ENCODE measurements at places on chromosomes 12 and 14. TPM values are rescaled to one million over a fixed set of nuclear protein-coding genes. Genes with fewer than 3 reads are reported as not detected.

DNA sequence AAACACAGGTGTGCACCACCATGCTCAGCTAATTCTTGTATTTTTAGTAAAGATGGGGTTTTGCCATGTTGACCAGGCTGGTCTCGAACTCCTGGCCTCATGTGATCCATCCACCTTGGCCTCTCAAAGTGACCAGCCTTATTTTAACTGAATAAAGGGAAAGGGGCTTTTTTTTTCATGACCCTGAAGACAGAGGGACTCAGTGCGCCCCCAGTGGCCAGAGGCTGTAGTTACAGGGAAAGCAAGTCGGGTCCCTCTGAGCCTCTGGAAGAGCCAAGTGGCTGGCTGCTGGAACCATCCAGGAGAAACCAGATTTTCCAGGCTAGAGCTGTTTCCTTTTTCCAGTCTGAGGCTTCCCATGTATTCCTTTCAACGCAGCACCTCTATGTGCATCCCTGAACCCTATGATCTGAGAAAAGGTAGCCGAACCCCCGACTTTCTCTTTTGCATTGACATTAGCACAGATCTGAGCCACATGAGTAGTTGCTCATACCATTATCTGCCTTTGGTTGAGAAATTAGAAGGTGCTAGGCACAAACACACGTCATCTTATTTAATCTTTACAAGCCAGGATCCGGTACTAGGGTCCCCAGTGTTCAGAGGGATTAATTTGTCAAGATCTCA lies 342.7 kb downstream of the CACNA1C start:
- peak; percentile 60 for DNase-seq

DNA sequence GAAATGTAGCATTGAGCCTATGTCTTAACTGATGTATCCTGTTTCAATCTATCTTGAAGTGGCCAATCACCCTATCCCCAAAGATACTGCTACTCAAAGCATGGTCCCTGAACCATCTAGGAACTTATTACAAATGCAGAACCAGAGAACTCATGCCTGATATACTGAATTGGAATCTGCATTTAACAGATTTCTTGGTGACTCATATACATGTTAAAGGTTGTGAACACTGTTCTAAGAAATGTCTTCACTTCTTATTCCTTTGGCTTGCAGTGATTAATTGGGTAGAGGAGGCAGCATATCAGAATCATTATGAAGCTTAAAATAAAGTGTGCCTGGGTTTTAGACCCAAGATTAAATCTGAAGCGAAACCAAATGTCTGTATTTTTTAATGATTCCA lies 795.6 kb downstream of the DIO2 start:
- DNase-seq, result no peak

GRCh38 chr12:111673503-111673902 lies 12.3 kb downstream of the BRAP start:
- peak; percentile 56 for DNase-seq

- DNase-seq, result peak; percentile 77
These were observed 89.1 kb upstream of the STAC3 start for GRCh38 chr12:57340104-57340503.

DNA sequence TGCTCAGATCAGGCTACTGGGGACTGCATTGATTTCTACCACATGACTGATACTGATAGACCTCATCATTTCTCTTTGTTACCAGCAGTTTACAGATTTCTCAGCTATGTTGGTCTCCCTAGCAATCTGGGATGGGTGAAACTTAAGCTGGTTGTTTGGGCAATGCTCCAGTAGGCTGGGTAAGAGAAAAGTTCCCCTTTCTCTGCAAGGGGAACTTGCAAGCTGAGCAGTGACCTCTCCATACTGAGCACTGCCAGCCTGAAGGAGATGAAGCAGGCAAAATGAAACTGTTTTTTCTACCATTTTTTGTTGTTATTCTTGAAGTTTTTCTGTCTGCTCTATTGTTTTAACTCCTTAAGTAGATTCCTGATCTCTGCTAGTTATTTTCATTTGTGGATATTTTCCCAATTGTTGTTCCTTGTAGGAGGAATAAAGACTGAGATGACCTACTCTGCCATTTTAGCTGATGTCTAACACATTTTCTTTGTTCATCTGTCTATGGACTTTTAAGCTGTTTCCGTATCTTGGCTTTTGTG lies 1.3 kb upstream of the OR4M1 start:
- DNase-seq, result no peak

DNA sequence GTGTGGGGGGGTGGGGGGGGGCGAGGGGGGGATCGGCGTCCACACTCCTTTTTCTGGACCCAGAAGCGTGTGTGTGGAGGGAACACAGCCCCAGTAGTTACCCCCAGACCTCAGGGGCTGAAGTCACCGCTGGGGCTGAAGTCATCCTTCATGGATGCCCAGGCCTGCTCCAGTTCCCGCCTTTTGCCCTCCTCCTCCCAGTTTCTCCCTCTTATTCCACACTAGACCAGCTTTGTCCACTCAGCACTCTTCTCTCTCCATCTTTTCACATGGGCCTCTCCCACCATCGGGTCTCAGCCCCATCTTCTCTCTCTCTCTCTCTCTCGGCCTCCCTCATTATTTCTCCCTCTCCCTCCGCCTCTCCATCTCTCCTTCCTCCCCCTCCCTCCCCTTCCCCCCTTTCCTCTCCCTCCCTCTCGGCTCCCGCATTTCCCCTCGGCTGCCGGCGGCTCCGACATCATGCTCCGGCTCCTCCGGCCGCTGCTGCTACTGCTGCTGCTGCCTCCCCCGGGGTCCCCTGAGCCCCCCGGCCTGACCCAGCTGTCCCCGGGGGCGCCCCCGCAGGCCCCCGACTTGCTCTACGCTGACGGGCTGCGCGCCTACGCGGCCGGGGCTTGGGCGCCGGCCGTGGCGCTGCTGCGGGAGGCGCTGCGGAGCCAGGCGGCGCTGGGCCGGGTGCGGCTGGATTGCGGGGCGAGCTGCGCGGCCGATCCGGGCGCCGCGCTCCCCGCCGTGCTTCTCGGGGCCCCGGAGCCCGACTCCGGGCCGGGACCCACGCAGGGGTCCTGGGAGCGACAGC lies at the start of gene P3H3:
P3H3 (plus strand) TSS at position 426 of the 799 bp plus-strand sequence; CDS start at position 460, 34 bp downstream.
- DNase-seq, result peak; percentile 76

DNA sequence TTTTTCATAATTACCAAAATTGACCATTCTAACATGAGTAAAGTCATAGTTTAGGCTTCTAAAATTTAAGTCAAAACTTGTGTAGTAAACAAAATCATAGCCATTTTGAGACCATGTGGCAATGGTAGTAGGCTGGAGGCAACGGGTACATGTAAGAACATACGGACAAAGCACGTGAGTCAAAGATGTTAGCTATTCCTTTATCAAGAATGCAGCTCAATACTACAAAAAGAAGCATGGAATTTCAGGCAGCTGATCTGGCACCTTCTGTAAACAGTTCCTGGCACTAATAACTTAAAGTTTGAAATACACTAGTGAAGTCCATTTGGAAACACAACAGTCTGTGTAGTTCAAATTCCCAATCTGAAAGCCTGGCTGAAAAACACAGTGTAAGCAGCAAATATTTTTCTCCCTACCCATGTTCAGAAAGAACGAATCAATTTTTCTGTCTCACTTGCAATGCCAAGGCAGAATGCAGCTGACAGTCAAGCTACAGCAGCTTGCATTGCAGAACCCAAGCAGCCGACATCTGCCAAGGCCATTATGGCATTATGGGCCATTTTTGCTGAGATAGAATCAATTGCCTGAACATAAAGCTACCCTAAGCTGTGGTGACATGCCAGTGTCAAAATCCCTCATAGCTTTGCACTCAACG lies 29.3 kb downstream of the MYF5 start:
- peak; percentile 4 for DNase-seq

FIGNL2 gene
- 0.23 TPM for polyA plus RNA-seq

CCDC184 gene
- 2.2 TPM for polyA plus RNA-seq

FSCB gene
- not detected for polyA plus RNA-seq

All from GM23248 (cell line).